ENCODE measurements at places on chromosomes 4 and X. TPM values are rescaled to one million over a fixed set of nuclear protein-coding genes. Genes with fewer than 3 reads are reported as not detected.

GRCh38 chr4:7557456-7557855 lies 122.7 kb upstream of the PSAPL1 start:
- no peak overlapping the region for H3K27ac ChIP-seq
- no peaks in the 10 kb centered on the region for H3K36me3 ChIP-seq
- H3K27me3 ChIP-seq, result peaks cover 6% of the 10 kb centered on the region
- H3K4me1 ChIP-seq, result no peaks in the 10 kb centered on the region
- no peak for DNase-seq
- H3K4me3 ChIP-seq, result no peak overlapping the region

DNA sequence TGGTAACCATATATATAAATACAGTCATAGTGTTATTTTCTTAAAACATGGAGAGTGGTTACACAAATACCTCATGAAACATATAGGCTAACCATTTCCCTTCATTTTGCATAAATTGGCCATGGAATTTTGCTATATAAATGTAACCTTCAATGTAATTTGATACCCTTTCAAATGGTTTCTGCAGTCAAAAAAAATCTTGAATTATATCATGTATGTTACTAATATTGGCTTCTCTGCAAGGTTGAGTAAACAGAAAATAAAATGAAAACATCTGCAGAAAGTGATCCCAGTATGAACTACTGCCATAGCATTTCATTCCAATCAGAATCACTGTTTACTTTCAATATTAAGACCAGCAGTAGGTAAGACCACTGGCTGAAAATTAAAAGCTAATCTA lies 1165.9 kb upstream of the TENM3 start:
- no peak overlapping the region for H3K4me3 ChIP-seq
- H3K4me1 ChIP-seq, result peaks cover 39% of the 10 kb centered on the region
- DNase-seq, result no peak
- H3K36me3 ChIP-seq, result peaks cover 1% of the 10 kb centered on the region
- H3K27ac ChIP-seq, result no peak overlapping the region
- no peaks in the 10 kb centered on the region for H3K27me3 ChIP-seq

- no peak for DNase-seq
Measured at GRCh38 chr4:144442713-144443112, 203.2 kb upstream of the HHIP start.

GRCh38 chrX:121010218-121010617 lies 24.7 kb upstream of the CT47A1 start:
- DNase-seq, result no peak
- H3K27ac ChIP-seq, result no peak overlapping the region
- no peaks in the 10 kb centered on the region for H3K4me1 ChIP-seq
- H3K27me3 ChIP-seq, result peaks cover 5% of the 10 kb centered on the region
- H3K36me3 ChIP-seq, result no peaks in the 10 kb centered on the region
- no peak overlapping the region for H3K4me3 ChIP-seq

GRCh38 chr4:165079476-165079875 lies 25.8 kb downstream of the TRIM75 start:
- peaks cover 8% of the 10 kb centered on the region for H3K4me1 ChIP-seq
- DNase-seq, result no peak
- H3K36me3 ChIP-seq, result peaks cover 11% of the 10 kb centered on the region
- H3K27ac ChIP-seq, result no peak overlapping the region
- H3K4me3 ChIP-seq, result no peak overlapping the region

The SSX3 gene
- not detected for total RNA-seq

The SYTL4 gene
- 1.2 TPM for total RNA-seq

The ADRA2C gene
- total RNA-seq, result 1.9 TPM
